ENCODE measurements at places on chromosomes 3 and 15. TPM values are rescaled to one million over a fixed set of nuclear protein-coding genes. Genes with fewer than 3 reads are reported as not detected.

AMT gene
- polyA plus RNA-seq = 2.1 TPM

STARD5 gene
- polyA plus RNA-seq = 2.5 TPM

GOLGA6D gene
- not detected for polyA plus RNA-seq

GNAT1 gene
- polyA plus RNA-seq = not detected

DUOXA2 gene
- not detected for polyA plus RNA-seq

SLC4A7 gene
- polyA plus RNA-seq = 5.6 TPM

PPP1R14D gene
- not detected for polyA plus RNA-seq

TM4SF1 gene
- polyA plus RNA-seq = 0.08 TPM

CNTN6 gene
- polyA plus RNA-seq = not detected

NAALADL2 gene
- polyA plus RNA-seq = 0.88 TPM

MRAS gene
- polyA plus RNA-seq = 5.4 TPM

ACOX2 gene
- polyA plus RNA-seq = not detected

AQP9 gene
- polyA plus RNA-seq = 0.33 TPM

CHRNA7 gene
- polyA plus RNA-seq = not detected

LARP6 gene
- polyA plus RNA-seq = not detected

CD96 gene
- polyA plus RNA-seq = 0.32 TPM

CCDC9B gene
- 0.05 TPM for polyA plus RNA-seq

ATP11B gene
- 27.0 TPM for polyA plus RNA-seq

PRICKLE2 gene
- polyA plus RNA-seq = not detected

FILIP1L gene
- polyA plus RNA-seq = 0.91 TPM

TRPM1 gene
- polyA plus RNA-seq = 0.01 TPM

ROPN1 gene
- polyA plus RNA-seq = not detected

MAGI1 gene
- 44.2 TPM for polyA plus RNA-seq

IQCF5 gene
- polyA plus RNA-seq = not detected

SCN11A gene
- not detected for polyA plus RNA-seq

AADACL2 gene
- polyA plus RNA-seq = not detected

CTXND1 gene
- polyA plus RNA-seq = not detected

MESP2 gene
- 0.37 TPM for polyA plus RNA-seq

ATP2B2 gene
- not detected for polyA plus RNA-seq

PLAAT1 gene
- 2.1 TPM for polyA plus RNA-seq

ADCY5 gene
- polyA plus RNA-seq = not detected

TMEM207 gene
- not detected for polyA plus RNA-seq

GRIP2 gene
- polyA plus RNA-seq = not detected

SCAPER gene
- polyA plus RNA-seq = 1.4 TPM

ZDHHC23 gene
- polyA plus RNA-seq = 1.0 TPM

GP5 gene
- 0.04 TPM for polyA plus RNA-seq

C3orf22 gene
- not detected for polyA plus RNA-seq

CYP8B1 gene
- polyA plus RNA-seq = not detected

ZBED2 gene
- not detected for polyA plus RNA-seq

SYNPR gene
- polyA plus RNA-seq = not detected

Measured in K562 (cell line).